GM10248 (cell line): ENCODE measurements at places on chromosomes 7 and 10.

DNA sequence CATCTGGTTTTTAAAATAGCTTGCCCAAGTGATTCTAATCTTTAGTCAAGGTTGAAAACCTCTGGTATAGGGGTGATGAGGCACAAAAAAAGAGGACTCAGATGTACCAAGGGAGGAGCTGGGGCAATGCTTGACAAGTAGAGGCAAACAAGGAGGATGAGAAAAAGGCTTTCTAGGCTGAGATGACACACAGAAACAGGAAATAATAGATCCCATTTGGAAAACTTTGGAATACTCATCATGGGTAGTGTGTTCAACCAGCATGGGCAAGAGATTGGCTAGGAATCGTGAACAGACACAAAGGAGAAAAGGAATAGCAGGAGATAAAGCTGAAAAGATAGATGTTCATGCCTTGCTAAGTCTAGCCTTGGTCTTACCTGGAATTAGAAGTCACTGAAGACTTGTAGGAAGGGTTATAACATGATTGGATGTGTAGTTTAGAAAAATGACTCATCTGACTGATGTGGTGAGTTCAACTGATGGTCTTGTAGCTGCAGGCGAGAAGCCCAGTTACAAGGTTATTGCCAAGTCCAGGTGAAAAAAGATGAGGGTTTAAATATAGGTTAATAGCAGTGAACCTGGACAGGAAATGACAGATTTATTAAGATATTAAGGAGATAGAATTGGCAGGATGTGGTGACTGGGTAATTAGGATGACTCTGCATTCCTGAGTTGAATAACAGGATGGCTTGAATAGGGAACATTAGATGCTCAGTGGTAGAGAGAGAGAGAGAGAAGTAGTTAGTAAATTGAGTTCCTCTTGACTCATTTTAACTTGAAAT, 214.0 kb upstream of the LRGUK start:
- no peak for DNase-seq

- DNase-seq = no peak
These were observed 214.5 kb downstream of the SNX13 start for GRCh38 chr7:17725821-17726220.

DNA sequence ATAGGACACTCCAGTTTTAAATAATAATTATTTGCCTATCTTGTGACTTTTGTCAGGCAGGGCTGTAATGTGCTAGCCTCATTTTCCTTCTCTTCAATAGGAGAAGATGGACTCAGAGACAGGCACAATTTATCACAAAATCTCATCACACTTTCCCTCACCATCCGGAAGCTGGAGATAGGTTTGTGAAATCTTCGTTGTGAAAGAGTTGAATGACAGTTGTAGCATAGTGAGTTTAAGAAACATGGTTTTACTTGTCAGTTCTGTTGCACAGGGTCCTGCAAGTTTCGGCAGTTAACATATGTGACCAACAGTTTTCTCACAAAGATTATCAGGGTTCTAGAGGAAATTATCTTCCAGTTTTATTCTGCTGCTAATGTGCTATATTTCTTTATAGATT, 37.7 kb upstream of the MAP3K8 start:
- no peak for DNase-seq

DNA sequence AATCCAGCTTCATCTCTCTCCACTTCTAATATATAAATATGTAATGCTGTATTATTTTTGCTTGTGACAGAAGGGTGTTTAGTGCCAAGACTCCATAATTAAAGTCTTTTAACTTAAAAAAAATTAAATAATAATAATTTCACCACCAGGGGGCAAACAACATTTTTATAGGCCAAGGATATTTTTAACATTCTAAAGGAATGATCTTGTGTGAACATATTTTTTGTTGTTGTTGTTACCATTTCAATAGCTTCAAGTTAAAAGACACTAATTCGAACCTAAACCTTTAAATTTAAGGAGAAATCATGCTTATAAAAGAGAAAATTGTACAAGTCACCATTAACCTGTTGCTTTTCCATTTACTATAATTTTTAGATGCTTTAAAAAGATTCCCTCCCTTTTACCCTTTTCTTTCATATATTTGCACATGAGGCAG, 7.5 kb upstream of the DNAJC1 start:
- no peak for DNase-seq

DNA sequence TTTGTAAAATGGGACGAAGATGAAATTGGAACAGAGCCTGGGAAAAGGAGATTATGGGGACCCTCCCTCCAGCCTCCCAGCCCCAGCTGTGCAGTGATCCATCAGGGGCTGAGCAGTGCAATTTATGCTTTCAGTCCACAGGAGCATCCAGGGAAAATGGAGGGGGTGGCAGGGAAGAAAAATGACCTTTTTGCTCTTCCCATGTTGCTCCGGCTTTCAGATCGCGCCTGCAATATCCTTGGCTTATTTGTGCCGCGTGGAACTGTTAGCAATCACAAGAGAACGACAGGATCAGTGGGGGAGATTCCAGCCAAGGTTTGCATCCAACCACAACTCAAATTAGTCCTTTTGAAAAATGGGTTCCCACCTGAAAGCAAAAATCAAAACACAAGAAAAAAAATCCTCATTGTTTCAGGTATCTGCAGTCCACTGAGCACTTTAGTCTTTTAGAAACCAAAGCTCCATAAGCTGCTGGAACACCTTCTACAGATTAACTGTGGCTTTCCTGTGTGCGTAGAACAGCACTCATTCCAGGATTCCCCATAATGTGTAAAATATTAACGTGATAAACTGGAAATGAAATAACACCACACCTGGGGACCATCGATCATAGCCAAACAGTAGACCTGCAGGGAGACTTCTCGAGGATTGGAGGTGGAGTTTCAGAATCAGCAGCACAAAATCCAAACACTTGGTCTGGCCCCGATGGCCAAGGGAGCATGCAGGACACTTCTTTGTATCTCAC, 30.7 kb upstream of the SFMBT2 start:
- DNase-seq = no peak

GRCh38 chr7:156466955-156467625, 173.5 kb upstream of the RNF32 start:
- DNase-seq = no peak

DNA sequence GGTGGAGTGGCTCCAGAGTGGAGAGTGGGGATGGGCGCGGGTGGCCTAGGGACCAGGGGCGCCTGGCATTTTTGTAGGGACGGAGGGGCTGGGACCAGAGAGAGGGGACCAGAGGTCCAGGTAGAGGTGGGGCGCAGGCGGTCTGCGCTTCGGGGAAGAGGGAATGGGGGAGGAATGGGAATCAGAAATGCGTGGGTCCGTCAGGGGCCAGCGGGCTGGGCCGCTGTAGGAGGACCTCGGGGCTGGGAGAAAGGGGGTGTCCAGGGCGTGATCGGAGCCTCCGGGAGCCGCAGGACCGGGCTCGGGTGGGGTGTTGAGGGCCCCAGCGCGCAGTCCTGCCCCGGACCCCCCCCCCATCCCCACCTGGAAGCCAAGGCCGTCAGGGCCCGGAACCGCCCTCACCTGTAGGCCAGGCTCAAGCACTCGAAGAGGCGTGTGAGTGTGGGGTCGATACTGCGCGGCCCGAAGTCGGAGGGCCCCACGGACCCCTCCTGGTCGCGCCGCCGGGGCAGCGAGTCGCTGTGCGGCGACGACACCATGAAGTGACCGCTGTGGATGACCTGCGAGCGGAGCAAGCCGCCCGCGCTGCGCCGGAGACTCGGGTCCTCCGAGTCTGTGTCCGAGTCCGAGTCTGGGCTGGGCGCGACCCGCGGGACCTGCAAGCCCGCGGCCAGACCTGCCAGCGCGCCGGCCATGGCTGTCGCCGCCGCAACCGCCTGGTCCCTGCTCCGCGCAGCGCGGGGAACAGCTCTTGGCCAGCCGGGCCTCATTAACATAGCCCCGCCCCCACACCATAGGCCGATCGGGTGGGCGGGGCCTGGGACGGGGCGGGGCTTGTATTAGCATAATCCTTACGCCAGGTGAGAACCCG, at the start of gene MLXIPL:
MLXIPL (minus strand) TSS at position 725 of the 871 bp plus-strand sequence; CDS start at position 695, 30 bp downstream.
- DNase-seq = no peak

DNA sequence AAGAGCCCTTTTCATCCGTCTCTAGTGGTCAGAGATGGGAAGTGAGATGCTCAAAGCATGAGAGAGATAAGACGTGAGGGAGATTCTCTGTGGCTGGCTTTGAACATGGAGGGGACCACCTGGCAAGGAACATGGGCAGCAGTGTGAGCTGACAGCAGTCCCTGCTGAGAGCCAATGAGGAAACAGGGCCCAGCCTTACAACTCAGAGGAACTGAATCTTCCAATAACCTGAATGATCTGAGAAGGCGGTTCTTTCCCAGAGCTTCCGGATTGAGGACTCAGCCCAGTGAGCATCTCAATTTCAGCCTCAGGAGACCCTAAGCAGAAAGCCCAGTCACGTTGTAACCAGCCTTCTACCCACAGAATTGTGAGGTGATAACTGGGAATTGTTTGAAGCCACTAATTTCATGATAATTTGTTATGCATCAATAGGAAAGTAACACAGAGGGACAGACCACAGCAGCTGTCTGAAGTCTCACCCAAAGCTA, 33.9 kb upstream of the IKZF1 start:
- DNase-seq = peak; percentile 34

GRCh38 chr7:226281-226895, 34.0 kb downstream of the FAM20C start:
- DNase-seq = no peak

DNA sequence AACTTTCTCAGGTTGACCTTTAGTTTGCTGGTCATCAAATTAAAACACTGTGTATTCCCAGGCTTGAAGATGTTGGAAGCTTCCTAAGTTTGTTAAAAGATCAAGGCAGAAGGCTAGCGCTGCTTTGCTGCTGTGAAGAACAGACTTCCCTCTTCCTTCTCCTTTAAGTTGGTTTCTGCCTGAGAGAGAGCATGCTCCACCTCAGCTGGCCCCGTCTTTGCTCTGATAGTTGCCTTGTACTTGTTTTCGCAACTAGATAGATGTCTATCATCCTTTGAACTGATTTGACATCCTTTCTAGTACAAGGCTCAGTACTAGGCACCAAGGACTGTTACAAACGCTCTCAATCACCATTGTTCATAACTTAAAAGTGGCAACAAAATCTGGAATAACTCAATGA, 177.8 kb upstream of the MKLN1 start:
- DNase-seq = no peak

GRCh38 chr10:80453056-80453841, 861 bp upstream of the TSPAN14 start:
- no peak for DNase-seq

DNA sequence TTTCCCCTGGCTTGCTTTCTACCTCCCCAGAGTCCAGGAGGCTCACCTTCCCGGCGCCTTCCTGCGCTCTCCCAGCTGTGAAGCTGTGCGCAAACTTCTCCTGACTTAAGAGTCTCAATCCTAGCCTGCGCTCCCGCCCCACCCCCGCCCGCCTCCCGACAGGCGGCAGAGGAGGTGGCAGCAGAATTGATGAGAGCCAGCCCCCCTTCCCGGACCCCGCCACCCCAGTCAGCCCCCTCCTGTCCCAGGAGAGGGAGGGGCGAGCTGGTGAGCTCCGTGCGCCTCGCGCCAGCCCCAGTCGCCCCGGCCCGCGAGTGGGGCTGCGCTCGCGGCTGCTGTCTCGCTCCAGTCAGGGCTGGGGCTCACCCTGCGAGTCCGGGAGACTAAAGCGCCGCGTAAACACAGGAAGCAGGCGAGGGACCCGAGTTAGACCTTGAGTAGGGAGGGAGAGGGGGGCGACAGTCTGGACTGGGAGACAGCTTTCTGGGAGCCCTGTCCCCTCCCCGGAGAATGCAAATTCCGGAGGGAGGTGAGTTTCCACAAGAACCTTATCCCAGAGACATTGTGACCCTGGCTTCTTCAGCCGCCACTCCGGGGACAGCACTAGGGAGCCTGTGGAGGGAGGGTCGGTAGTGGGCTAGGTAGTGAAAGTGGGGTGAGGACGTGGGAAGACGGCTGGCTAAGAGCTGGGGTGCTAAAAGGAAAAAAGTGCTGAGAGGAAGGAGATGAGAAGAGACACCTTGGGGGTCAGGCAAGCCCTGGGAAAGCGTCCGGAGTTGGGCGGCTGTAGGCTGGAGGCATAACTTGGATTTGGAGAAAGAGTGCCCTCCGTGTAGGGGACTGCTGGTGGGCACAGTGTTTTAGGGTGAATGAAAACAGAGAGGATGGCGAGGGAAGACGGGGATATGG, at the start of gene CALCR:
CALCR (minus strand) TSS at position 79 of the 909 bp plus-strand sequence. CDS start 87,743 bp downstream, outside the sequence.
- peak; percentile 13 for DNase-seq

- DNase-seq = no peak
These were observed 196.4 kb downstream of the ZNF716 start for GRCh38 chr7:57646219-57646900.

GRCh38 chr7:158568974-158569857, 18.4 kb downstream of the PTPRN2 start:
- no peak for DNase-seq

GRCh38 chr7:150988230-150989226, 2.3 kb upstream of the NOS3 start:
- DNase-seq = peak; percentile 78

DNA sequence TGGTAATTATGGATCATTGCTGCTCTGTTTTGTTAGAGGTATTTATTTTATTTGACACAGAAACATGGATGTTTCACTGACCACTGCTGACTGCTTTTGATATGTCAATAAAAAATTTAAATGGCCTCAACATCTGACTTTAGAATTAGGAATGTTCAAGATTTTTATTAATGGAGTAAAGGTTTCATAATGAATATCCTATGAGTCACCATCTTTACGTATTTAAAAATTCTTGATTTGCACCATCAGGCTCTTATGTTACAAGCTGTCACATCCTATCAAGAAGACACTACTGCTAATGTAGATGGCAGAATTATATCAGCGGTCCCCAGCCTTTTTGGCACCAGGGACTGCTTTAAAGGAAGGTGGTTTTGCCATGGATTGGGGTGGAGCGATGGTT, 578.7 kb upstream of the NRP1 start:
- DNase-seq = no peak

DNA sequence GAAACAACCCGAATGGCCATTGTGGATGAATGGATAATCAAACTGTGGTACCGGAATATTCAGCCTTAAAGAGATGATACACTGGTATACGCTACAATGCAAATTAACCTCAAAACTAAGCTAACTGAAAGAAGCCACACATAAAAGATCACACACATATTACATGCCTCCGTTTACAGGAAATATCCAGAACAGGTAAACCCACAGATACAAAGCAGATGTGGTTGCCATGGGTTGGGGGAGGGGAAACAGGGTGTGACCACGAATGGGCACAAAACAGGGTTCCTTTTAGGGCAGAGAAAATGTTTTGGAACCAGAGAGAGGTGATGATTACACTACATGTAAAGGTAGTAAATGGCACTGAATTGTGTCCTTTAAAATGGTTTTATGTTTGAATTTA, 16.6 kb downstream of the ESYT2 start:
- no peak for DNase-seq

- DNase-seq = no peak
These were observed 8.2 kb upstream of the PON3 start for GRCh38 chr7:95404316-95404865.
